ENCODE measurements at places on chromosomes 1 and 21.

DNA sequence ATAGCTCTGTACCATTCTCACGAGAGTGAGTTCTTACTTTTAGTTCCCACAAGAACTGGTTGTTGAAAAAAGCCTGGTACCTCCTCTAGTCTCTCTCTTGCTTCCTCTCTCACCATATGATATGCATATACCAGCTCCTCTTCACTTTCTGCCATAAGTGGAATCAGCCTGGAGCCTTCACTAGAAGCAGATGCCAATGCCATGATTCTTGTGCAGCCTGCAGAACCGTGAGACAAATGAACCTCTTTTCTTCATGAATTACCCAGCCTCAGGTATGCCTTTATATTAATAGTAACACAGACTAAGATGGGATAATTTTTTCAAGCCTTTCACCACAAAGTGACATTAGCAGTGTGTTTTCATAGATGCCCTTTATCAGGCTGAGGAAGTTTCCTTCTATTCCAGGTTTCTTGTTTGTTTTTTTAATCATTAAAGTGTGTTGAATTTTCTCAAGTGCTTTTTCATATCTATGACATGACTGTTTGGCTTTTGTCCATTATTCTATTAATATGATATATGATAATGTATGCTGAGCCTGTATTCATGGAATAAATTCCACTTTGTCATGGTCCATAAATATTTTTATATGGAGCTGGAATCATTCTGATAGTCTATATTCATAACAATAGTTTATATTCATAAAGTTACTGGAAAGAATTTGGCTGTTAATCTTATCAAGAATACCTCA is 40.7 kb upstream of the C1orf185 start:
- DNase-seq = peak; percentile 60

GRCh38 chr1:184027826-184028695 is 9.5 kb downstream of the COLGALT2 start:
- DNase-seq = peak; percentile 26

DNA sequence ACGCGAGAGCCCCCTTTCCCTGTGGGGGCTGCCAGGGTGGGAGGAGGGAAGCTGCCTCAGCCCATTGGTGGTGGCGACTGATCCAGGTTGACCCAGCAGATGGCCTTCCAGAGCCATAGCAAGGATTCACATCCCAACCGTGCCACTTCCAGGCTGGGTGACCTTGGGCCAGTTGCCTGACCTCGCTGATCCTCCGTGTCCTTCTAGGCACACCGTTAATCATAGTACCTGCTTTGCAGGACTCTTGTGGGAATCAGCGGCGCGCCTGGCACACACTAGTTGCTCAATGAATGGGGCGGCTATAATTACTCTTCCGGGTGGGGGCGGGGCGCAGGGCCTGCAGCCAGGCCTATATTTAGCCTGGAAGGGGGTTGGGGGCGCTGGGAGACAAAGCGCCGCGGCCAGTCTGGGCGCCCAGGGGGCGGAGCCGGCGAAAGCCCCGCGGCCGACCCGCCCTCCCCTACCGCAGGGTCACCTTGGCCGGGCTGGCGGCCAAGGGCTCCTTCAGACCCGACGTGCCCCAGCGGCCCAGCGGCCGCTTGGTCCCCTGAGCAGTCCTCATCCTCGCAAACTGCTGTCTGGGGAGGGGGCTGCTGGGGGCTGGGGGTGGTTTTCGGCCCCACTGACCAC is 5.1 kb downstream of the HSPB7 start:
- DNase-seq = peak; percentile 59

- DNase-seq = no peak
Observed at GRCh38 chr1:168834225-168834872, 105.3 kb upstream of the DPT start.

- DNase-seq = no peak
Observed at GRCh38 chr1:4585216-4585615, 69.2 kb upstream of the AJAP1 start.

DNA sequence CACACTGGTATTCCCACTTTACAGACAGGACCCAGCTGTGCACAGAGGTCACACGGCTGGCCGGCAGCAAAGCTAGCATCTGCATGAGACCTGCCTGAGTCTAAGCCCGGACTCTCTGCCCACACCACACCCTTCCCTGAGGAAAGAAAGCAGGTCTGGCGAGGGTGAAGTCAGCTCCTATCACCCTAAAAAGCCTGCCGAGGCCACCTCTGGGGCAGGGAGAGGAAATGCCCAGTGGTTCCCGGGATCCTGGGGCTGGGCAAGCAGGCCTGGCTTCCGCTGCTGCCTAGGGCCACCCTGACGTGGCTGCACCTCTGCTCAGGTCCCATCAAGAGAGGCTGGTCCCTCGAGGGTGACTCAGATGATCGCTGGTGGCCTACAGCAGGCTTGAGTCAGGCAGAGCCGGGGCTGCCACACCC is 42.2 kb downstream of the RAP1GAP start:
- DNase-seq = no peak

DNA sequence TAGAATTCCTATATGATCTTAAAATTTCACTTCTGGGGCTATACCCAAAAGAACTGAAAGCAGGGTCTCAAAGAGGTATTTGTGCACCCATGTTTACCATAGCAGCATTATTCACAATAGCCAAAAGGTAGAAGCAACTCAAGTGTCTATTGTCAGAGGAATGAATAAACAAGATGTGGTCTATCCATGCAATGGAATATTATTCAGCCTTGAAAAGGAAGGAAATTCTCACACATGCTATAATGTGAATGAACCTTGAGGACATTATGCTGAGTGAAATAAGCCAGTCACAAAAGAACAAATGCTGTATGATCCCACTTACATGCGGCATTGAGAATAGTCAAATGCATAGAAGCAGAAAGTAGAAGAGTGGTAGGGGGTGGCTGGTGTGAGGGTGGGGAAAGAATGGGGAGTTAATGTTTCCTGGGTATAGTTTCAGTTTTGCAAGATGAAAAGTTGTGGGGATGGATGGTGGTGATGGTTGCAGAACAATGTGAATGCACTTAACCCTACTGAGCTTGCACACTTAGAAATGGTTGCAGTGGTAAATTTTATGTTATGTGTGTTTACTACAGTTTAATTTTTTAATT is 122.4 kb downstream of the TOMM20 start:
- no peak for DNase-seq

DNA sequence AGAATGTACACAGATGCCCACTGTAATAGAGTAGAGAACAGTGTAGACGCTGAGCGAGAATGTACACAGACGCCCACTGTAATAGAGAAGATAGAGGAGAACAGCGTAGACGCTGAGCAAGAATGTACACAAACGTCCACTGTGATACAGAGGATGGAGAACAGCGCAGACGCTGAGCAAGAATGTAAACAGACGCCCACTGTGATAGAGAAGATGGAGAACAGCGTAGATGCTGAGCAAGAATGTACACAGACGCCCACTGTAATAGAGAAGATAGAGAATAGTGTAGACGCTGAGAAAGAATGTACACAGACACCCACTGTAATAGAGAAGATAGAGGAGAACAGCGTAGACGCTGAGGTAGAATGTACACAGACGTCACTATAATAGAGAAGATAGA is 306.9 kb downstream of the SMYD3 start:
- no peak for DNase-seq

- DNase-seq = no peak
Observed at GRCh38 chr1:58573138-58573537, 3.9 kb downstream of the TACSTD2 start.

GRCh38 chr1:165355977-165356811 is at the start of gene LMX1A:
Gene LMX1A, minus strand, starts transcription at chr1:165356715. Its CDS starts 1,156 bp downstream, at chr1:165355559.
- DNase-seq = no peak

GRCh38 chr21:24759348-24760075 is 847.8 kb downstream of the MRPL39 start:
- DNase-seq = no peak

- DNase-seq = peak; percentile 78
Observed at GRCh38 chr1:23790696-23791515, at the start of gene LYPLA2. Gene LYPLA2, plus strand, starts transcription at chr1:23791145. Its CDS starts 1,538 bp downstream, at chr1:23792683.

GRCh38 chr1:150493175-150493574 is 6.0 kb downstream of the TARS2 start:
- DNase-seq = no peak

- DNase-seq = peak; percentile 86
Observed at GRCh38 chr1:33390542-33390941, 40.4 kb downstream of the PHC2 start.

- DNase-seq = peak; percentile 45
Observed at GRCh38 chr1:173208146-173208545, 1.0 kb upstream of the TNFSF4 start.

- DNase-seq = no peak
Observed at GRCh38 chr1:97123717-97124431, 402.3 kb downstream of the PTBP2 start.

- no peak for DNase-seq
Observed at GRCh38 chr1:36284061-36284460, 22.1 kb upstream of the SH3D21 start.

- DNase-seq = no peak
Observed at GRCh38 chr21:44892536-44893277, 19.2 kb upstream of the PTTG1IP start.

GRCh38 chr1:154574716-154575115 is 7.1 kb downstream of the CHRNB2 start:
- DNase-seq = no peak

DNA sequence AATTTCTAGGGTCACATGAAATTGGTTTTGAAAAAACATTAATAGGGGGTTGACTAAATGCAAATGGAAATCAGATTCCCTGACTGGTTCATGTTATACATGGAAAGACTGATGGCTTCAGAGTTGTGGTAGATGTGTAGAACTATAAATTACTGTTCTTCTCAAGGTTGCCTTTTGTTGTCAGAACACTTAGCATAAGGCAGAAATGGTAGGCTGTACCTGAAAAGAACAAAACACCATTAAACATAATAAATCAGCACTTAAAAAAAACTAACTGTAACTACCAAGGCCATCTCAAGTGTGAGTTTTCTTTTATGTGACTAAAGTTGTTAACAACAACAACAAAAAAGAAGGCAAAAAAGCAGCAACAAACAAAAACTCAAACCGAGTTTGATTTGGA is 111.8 kb downstream of the RPS6KC1 start:
- DNase-seq = no peak

- DNase-seq = no peak
Observed at GRCh38 chr1:200971428-200971903, 52.0 kb downstream of the KIF21B start.

DNA sequence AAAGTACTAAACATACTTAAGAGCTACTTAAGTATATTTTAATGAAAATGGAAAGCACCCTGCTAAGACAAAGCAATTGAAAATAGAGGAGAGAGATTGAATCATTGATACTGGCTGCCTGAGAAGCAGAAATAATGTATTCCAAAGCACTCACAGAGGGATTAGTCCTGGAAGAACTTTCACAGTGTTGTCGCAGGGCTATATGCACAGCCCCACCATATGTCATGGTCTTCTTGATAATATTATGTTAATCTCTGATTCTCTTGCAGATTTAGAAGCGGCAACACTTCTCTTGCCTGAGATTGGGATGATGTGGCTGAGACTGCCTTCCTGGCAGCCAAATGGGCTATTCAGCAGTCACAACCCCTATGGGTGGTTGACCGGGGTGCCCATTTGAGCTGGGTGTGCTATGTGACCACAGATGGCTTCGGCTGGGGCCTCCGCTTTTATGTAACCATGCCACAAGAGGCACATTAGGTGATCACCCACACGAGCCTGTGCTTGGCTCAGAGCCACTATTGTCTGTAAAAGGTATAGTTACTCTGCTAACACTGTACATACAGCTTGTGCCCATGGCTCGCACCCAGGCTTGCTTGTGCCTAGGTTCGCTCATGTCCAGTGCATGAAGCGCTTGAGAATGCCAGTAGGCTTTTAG is 152.2 kb upstream of the SGIP1 start:
- no peak for DNase-seq

GRCh38 chr1:15956150-15956549 is 19.8 kb downstream of the ZBTB17 start:
- DNase-seq = peak; percentile 62

DNA sequence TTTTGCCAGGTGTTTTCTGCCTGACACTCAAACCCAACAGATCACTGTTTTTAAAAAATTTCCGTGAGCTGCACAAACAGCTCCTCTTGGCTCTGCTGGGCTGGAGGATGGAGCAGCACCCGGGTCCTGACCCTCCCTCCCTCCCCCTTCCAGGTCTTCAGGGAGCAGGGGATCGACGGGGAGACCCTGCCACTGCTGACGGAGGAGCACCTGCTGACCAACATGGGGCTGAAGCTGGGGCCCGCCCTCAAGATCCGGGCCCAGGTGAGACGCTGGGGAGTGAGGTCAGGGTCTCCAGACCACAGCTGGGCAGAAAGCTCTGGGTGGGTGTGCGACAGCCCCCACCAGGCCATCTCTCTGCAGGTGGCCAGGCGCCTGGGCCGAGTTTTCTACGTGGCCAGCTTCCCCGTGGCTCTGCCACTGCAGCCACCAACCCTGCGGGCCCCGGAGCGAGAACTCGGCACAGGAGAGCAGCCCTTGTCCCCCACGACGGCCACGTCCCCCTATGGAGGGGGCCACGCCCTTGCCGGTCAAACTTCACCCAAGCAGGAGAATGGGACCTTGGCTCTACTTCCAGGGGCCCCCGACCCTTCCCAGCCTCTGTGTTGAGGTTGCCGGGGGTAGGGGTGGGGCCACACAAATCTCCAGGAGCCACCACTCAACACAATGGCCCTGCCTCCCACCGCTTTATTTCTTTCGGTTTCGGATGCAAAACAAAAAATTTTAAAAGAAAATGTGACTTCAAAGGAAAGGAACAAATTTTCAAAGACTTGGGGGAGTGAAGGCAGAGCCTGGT is 15.3 kb downstream of the NOC2L start:
- DNase-seq = no peak

GRCh38 chr1:87902830-87903229 is 574.1 kb downstream of the LMO4 start:
- DNase-seq = peak; percentile 15

- no peak for DNase-seq
Observed at GRCh38 chr1:82034812-82035211, 234.1 kb downstream of the ADGRL2 start.

DNA sequence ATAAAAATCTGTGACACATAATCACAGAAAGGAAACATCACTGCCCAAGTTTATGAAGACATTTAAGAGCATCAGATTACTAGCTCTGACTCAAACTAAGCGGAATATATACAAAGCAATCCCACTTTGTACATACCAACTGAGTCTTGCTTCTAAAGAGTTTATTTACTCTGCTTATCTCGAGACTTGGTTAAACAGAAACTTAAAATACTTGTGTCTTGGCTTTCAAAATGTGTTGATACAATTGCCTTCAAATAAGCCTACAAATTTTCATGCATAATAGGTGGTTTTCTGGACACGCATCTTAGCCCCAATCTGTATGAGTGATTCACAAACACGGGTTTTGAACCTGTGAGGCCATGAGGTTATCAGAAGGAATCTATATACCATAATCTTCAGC is 21.0 kb downstream of the CD160 start:
- peak; percentile 93 for DNase-seq

GRCh38 chr1:212431644-212432043 is 1.1 kb upstream of the NENF start:
- no peak for DNase-seq
